Fibroblast of lung (primary cell): ENCODE measurements at places on chromosomes 2 and 18.

DNA sequence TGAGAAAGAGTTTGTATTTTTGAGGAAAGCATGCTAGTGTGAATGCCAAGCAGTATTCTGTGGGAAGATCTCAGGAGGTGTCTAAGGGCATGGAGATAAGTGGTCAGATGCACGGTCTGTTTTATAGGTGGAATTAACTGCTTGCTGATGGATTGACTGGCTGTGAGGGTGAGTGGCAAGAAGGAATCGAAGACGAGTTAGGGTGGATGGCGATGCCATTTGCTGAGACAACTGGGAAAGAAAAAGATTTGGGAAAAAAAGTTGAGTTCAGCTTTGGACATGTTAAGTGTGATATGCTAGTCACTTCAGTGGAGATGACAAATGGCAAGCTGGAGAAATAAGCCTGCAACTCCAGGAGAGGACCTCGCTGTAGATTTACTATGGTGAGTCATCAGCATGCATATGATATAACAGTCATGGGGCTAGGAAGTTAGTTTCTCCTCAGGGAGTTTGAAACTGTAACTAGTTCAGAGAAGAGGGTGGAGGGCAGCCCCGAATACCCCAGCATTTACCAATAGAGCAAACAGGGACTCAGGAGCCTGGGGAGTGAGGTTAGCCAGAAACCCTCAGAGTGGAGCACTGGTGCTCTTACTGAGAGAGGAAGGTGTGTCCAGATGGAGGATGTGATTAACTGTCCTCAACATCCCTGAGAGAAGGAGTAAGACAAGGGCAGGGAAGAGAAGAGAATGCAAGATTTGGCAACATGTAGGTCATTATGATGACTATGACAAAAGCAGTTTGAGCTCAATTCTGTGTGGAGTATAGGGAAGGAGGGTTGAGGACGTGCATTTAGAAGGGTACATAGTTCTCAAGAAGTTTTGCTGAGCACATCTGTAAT is 2.0 kb upstream of the HK2 start:
- DNase-seq: peak; percentile 20
- H3K27ac ChIP-seq: no peak overlapping the region
- no peaks in the 10 kb centered on the region for H3K4me1 ChIP-seq
- no peaks in the 10 kb centered on the region for H3K36me3 ChIP-seq

DNA sequence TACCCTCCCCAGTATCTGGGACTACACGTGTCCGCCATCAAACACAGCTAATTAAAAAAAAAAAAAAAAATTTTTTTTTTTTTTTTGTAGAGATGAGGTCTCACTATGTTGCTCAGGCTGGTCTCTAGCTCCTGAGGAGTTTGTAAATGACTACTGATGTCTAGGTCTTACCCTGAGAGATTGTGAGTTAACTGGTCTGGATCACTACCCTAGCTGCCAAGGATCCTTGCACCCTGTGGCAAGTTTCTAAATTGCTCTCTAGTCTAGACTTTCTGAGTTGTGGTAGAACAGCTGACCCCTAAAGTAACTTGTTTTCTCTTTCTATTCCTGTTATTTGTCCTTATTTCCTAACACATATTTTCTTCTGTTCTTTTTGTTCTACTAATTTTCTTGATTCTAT is 44.5 kb downstream of the ABHD3 start:
- H3K4me1 ChIP-seq: no peaks in the 10 kb centered on the region
- H3K4me3 ChIP-seq: no peak overlapping the region
- H3K36me3 ChIP-seq: no peaks in the 10 kb centered on the region
- no peak for DNase-seq

DNA sequence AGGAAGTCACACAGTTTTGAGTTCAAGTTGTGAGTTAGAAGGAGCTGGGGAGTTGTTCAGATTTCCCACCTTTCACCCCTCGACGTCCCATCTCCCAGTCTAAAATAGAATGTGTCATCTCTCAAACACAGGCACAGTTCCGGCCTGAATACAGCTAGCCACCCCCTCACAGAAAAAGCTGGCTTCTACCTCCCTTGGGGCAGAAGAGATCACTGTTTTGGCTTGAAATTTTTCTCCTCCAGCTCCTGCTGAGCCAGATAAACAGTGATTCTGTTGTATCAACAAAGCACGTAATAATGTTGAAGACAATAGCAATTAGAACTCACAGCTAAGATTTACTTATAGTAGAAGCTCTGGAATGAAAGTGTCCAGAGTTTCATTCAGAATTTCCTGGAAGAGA is 74.7 kb downstream of the KIAA2012 start:
- H3K27ac ChIP-seq: no peak overlapping the region
- peaks cover 6% of the 10 kb centered on the region for H3K4me1 ChIP-seq
- H3K4me3 ChIP-seq: no peak overlapping the region
- H3K27me3 ChIP-seq: no peaks in the 10 kb centered on the region
- no peaks in the 10 kb centered on the region for H3K36me3 ChIP-seq

GRCh38 chr2:16246281-16246850 is 306.0 kb downstream of the MYCN start:
- no peak overlapping the region for H3K27ac ChIP-seq
- H3K27me3 ChIP-seq: no peaks in the 10 kb centered on the region
- no peak for DNase-seq
- H3K4me3 ChIP-seq: no peak overlapping the region

DNA sequence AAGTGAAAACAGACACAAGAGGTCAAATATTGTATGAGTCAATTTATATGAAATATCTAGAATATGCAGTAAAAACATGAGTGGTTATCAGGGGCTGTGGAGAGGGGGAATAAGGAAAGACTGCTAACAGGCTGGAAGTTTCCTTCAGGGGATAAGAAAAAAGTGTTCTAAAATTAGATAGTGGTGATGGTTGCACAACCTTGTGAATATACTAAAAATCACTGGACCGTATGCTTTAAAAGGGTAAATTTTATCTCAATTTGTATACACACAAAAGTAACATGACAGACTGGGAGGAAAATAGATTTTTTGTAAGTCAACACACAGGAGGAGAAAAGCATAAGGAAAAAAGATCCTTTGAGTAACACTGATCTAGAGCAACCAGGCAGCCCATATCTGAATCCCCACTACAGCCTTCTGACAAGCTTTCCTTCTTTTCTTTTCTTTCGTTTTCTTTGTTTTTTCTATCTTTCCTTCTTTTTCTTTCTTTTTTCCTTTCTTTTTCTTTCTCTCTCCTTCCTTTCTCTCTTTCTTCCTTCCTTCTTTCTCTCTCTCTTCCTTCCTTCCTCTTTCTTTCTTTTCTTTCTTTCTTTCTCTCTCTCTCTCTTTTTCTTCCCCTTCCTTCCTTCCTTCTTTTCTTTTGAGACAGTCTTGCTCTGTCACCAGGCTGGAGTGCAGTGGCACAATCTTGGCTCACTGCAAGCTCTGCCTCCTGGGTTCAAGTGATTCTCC is 95.4 kb downstream of the AAK1 start:
- no peaks in the 10 kb centered on the region for H3K27me3 ChIP-seq
- no peak overlapping the region for H3K27ac ChIP-seq
- no peak overlapping the region for H3K4me3 ChIP-seq
- no peak for DNase-seq
- H3K4me1 ChIP-seq: no peaks in the 10 kb centered on the region

DNA sequence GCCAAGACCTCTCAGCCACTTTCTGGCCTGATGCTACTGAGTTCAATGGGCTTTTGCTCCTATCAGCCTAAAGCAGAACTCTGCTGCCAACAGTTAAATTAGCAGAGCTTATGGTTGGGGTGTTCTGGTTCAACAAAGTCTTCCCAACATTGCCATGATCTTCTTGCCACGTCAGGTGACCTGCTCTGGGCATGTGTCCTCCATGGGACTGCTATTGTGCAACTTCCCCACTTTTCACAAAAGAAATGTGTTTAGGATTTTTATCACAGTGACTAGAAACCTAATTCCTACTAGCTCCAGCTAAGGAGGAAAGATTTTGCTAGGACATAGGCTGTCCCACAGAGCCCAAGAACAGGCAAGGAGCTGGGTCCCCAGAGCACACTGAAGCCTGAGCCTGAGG is 56.4 kb downstream of the ALK start:
- no peaks in the 10 kb centered on the region for H3K4me1 ChIP-seq
- H3K27ac ChIP-seq: no peak overlapping the region
- H3K4me3 ChIP-seq: no peak overlapping the region
- no peak for DNase-seq
- H3K27me3 ChIP-seq: no peaks in the 10 kb centered on the region

DNA sequence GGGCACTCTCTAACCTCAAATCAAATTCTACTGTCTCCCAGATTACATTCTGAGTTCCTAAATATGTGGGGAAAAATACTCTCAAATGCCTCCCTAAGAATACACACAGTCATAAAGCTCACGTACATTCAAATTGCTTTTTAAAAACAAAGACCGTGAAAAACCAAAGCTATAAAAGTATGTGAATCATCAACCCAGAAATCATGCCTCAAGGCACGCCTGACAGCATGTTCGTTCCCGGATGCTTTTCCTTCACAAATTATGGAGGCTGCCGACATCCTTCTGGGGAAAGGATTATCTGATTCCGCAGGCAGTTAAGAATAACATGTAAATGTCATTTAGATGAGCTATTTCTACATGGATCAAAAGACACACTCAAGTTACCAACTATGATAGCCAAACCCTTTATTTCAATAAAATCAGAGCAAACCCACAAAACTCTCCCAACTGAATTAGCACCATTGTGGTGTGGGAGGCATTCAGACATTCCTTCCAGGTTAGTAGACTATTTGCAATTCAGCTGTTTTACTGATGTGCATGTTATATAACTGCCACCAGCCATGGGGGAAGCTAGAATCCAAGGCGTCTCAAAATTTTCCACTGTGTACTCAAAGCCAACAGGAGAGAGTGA is 398.2 kb upstream of the TRIB2 start:
- DNase-seq: peak; percentile 98
- H3K27ac ChIP-seq: no peak overlapping the region
- H3K27me3 ChIP-seq: no peaks in the 10 kb centered on the region
- peaks cover 18% of the 10 kb centered on the region for H3K4me1 ChIP-seq
- no peak overlapping the region for H3K4me3 ChIP-seq
- H3K36me3 ChIP-seq: no peaks in the 10 kb centered on the region
